HS-27A (cell line): ENCODE measurements at places on chromosomes 11 and 22.
A peak's percentile ranks its signal among the peaks of the same experiment; 100 is the strongest.

DNA sequence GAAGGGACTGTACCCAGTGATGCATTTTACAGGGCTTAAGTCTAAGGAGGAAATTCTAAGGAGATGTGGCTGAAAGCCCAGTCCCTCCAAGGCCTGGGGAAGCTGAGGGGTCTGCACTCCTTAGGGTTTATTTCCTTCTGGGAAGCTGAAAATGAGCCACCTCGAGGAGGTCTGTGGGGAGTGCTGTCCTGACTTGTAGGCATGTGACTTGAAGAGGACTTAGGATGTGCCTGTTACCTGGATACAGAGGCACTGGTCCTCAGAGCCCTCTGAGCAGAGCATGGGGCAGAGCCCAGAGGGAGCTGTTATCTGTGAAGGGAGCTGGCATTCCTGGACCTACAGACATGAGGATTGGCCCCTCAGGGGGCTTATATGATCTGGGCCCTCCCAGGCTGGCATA lies 77.1 kb downstream of the TP53I11 start:
- no peak for DNase-seq

GRCh38 chr11:101434026-101434643 lies 149.7 kb downstream of the TRPC6 start:
- DNase-seq, result no peak

DNA sequence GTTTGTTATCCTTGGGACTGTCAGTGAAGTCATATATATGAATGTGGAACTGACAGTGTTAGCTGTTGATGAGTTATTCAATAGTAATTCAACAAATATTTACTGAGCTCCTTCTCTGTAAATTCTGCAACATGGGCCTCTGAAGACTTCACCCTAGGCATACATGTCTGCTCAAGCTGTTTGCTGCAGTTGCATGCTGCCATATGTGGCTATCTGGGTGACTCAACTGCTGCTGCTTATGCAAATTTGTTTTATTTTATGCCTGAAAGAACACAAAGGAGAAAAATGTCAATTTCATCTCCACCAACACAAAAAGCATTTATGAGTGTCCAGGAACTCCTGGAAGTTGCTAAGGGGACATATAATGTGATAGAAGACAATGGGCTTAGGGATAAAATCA lies 417.6 kb downstream of the AASDHPPT start:
- no peak for DNase-seq

GRCh38 chr11:62256281-62256680 lies 13.7 kb upstream of the SCGB2A2 start:
- no peak for DNase-seq

DNA sequence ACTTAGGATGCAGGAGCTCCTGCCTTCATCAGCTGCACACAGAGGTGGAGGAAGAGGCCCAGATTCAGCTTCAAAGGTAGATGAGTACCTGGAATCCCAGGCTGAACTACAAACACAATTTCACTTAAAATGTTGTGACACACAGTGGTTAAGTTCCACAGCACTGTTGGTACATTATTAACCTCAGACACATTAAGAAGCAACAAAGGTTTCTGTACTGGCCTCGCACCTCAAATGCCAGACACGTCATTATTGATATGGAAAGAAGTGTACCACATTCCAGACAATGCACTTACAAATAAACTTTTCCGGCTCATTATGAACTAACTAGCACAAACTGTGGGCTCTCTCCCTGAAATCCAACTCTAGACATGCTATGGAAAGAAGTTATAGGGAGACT lies 34.6 kb downstream of the PRDM10 start:
- no peak for DNase-seq

DNA sequence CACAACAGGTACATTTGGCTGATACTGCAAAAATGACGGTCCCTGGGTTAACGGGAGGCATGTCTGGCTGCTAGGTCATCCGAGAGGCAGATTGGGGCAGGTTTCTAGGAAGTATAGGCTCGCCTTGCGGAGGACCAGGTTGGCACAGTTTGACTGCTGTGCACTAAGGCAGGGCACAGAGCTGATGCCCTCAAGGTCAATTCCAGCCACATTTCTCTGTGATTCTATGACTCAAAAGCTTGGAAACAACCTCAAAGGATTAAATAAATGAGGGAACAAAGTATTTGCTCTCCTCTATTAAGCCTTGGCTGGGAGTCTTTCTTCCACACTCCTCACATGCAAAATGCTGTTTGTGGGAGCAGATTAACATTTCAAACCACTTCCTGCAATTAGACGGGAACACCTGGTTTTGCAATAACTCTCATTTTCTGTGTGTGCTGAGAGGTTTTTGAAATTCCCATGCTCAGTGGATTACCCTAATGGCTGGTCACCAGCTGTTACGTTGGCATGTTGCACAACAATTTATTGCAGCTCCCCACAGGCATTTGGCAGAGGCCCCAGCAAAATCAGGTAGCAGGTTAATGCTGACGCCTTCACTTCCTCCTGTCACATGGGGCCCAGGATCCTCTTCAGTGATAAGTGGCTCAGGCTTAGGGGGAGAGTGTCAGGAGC lies 61.0 kb upstream of the PLET1 start:
- DNase-seq, result peak; percentile 31

- DNase-seq, result no peak
These were observed 761 bp upstream of the TMEM25 start for GRCh38 chr11:118530180-118530682.

DNA sequence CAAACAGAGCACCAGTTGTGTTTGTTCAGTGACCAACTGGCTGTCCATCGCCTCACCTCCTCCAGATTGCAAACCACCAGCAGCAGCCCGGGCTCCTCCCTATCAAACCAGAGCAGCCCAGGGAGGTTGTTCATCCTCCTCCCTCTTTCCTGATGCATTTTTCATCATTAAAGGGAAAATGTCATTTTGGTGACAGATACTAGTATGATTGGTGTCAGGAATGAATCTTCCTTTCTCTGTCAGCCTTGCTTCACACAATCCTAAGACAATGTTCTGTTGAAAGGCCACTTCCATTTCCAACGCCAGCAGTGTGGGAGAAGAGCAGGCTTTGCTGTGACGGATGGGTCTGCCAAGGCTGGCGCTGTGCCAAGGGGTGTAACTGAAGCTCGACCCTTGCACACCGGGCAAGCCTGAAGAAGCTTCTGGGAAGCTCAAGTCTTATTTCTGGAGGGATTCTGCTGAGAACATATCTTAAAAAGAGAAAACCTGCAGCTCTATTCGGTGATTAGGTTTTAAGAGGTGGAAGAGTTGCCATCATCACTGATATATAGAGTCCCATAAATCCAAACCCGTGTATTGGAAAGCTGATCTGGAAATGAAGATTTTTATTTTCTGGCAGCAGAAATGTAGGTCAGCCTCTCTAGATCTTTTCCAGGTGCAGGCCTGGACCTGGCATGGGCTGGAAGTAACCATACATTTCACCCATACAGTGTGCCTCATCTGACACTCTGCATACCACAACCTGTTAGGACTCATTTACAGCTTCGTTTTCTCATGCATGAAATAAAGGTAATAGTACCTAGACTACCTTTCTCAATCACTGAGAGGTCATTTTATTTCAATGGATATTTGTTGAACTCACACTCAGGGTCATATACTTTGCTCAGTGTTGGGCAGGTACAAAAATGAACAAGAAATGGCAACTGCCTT lies 524.5 kb downstream of the NTM start:
- no peak for DNase-seq

DNA sequence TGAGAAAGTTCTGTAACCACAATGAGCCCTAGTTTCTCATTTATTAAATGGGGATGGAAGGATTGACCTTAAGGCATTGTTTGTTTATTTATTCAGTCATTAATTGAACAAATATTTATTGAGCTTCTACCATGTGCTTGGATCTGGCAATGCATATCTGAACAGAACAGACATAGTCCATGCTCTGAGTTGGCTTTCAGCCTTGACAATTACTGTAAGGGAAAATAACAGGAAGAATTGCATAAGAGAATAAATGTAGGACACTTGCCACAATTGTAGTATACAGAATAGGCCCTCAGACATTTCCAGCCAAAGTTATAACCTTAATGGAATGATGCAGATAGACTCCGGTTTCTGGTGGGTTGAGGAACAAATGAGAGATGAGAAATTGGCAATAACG lies 160.5 kb upstream of the TTC12 start:
- no peak for DNase-seq

DNA sequence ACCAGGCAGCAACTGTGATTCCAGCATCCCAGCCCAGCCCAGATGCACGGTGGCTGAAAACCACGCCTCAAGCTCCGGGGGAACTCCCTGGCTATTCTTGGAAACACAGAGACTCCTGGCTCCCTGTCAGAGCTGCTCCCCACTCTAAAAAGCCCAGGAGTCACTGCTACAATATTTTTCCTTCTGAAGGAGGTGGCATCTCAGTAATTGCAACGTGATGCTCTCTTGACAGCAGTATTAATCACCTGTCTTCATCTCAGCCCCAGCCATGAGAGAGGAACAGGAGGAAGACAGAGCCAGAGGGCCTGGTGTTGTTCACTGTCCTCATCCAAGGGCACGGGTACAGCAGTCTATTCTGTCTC lies 26.9 kb downstream of the DRD2 start:
- no peak for DNase-seq

DNA sequence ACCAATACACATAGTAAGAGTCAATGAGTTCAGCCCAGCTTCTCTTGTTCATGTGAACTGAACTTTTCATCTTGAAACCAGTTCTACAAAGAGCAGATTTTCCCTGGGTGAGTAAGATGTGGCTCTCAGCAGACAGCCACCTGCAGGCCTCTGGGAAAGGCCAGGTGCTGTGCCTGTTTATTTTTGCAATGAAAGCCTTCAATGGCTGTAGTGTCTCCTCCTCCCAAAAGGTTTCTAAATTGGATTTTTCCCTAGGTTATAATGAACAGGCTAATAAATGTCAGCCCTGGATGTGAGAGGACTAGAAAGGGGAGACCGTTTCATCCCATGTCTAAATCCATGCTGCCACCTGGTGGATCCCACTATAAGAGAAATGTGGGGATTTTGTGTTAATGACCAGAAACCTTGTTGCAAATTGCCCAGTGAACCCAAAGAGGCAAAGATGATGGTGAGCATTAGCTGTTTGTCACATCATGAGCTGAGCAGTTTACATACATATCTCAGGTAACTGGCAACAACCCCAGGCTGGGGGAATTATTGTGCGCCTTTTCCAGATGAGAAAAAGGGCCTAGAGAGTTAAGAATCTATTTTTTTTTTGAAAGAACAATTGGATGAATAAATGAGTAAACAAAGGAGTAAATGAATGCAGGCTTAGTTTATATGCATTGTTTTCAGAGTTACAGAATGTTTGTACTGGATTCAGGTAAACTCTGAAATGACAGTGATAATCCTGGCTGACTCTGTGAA lies 12.7 kb downstream of the C11orf91 start:
- no peak for DNase-seq

- no peak for DNase-seq
These were observed 77.6 kb downstream of the MYO7A start for GRCh38 chr11:77205467-77206263.
